ENCODE measurements at places on chromosomes 1 and 21. TPM values are rescaled to one million over a fixed set of nuclear protein-coding genes. Genes with fewer than 3 reads are reported as not detected.

ALPL gene
- not detected for total RNA-seq

DNA sequence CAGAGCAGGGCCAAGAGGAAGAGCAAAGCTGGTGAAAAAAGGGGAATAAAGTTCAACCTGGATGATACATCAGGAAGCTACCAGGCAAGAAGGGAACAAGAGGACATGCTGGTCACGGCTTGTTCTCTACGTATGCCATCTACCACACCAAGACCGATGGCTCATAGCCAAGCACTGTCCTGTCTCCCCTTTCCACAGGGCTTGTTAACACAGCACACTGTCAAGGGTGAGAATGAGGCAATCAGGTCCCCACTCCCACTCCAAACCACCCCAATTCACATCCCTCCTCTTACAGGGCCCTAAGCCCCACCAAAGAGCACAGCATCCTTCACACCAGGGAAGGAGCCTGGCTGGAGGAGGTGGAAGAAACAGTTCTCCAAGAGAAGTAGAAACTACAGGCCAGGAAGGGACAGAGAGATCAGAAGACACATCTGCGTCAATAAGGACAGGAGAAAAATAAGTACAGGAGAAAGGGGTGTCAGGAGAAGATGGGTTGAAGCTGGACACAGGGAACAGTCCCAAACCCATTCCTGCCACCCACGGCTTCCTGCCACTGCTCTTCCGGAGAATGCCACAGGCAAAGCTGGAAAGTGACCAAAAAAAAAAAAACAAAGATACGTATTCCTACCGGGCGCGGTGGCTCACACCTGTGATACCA lies 923 bp upstream of the SHC1 start:
- peaks cover 38% of the 10 kb centered on the region for H3K4me1 ChIP-seq
- H3K27ac ChIP-seq, result peak overlapping the region; percentile 60
- no peaks in the 10 kb centered on the region for H3K27me3 ChIP-seq
- DNase-seq, result no peak

DNA sequence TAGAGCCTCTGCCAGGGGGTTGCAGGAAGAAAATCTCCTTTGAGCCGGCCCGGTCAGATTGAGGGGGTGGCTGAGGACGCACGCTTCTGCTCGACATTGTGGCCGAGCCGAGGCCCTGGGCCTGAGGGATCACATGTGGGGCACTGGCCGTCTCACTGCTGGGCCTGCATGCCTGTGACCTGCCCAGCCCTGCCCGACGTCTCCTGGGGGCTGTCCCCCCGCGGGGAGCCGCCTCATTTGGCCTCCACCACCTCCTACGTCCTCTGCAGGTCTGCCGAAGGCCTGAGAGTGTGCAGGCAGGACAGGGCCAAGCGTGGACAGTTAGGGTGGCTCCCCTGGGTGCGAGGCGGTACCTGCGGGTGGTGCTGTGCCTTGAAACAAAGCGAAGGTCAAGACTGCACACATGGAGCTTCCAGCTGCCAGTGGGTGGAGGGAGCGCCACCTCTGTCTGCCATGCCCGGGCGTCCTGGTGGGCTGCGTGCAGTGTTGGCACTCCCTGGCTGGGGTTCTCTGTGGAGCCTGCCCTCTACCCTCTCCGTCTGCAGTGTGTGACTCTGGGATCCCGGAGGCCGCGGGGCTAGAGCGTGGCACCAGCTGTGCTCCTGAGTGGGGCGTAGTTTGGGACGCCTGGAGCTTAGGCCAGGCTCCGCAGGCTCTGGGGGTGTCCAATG lies 51.7 kb downstream of the PCNT start:
- no peaks in the 10 kb centered on the region for H3K27me3 ChIP-seq
- no peak overlapping the region for H3K27ac ChIP-seq
- no peak overlapping the region for H3K4me3 ChIP-seq
- peaks cover 5% of the 10 kb centered on the region for H3K36me3 ChIP-seq

GRCh38 chr1:55348356-55348755 lies 133.2 kb upstream of the USP24 start:
- DNase-seq, result no peak
- no peak overlapping the region for H3K27ac ChIP-seq
- H3K27me3 ChIP-seq, result no peaks in the 10 kb centered on the region

GRCh38 chr1:211532088-211532444 lies 40.1 kb upstream of the RD3 start:
- H3K27ac ChIP-seq, result no peak overlapping the region
- H3K27me3 ChIP-seq, result no peaks in the 10 kb centered on the region
- H3K4me3 ChIP-seq, result no peak overlapping the region
- H3K36me3 ChIP-seq, result no peaks in the 10 kb centered on the region
- DNase-seq, result no peak

DNA sequence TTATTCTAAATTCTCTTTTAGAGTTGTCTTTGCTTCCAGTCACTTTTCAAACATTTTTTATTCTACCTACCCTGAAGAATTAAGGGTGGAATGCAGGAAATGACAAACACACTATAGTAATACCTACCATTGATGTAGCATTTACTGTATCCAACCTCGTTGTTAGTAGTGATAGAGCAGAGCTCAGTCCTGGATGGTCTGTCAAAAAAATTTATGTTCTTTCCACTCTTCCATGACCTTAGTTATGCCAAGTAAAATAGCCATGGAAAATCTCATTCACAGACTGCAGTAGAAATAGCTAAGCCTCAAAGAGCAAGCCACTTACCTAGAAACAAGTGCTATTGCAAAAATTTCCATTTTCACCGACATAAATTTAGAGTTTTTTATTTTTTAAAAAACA lies 74.6 kb downstream of the CRB1 start:
- no peaks in the 10 kb centered on the region for H3K36me3 ChIP-seq
- DNase-seq, result no peak
- H3K27me3 ChIP-seq, result no peaks in the 10 kb centered on the region
- H3K4me1 ChIP-seq, result no peaks in the 10 kb centered on the region
- H3K27ac ChIP-seq, result no peak overlapping the region

GRCh38 chr21:20739421-20739820 lies 258.8 kb upstream of the NCAM2 start:
- no peak for DNase-seq
- no peaks in the 10 kb centered on the region for H3K36me3 ChIP-seq
- H3K4me3 ChIP-seq, result no peak overlapping the region
- no peaks in the 10 kb centered on the region for H3K27me3 ChIP-seq

CDC7 gene
- total RNA-seq, result 24.5 TPM

GRCh38 chr1:159088546-159089183 lies 12.1 kb upstream of the AIM2 start:
- no peaks in the 10 kb centered on the region for H3K4me1 ChIP-seq
- no peaks in the 10 kb centered on the region for H3K27me3 ChIP-seq
- DNase-seq, result no peak
- H3K27ac ChIP-seq, result no peak overlapping the region
- no peak overlapping the region for H3K4me3 ChIP-seq

DNA sequence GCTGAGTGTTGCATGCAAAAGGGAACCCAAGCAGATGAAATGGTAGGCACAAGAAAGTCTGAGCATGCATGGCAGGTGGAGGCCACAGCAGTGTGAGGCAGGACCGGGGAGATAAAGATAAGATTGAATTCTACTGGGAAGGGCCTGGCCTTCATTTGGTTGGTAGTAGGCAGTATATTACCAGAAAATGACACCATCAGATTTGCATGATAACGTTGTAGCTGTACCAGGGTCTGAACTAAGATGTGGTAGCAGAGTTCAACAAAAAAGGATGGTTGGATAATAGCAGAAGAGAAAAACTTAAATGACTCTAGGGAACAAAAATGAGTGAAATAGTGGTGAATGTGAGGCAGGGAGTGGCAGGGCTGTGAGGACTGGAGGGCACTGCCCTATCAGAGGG lies 75.6 kb upstream of the DNAJC6 start:
- DNase-seq, result no peak
- H3K4me1 ChIP-seq, result no peaks in the 10 kb centered on the region
- no peak overlapping the region for H3K27ac ChIP-seq
- H3K4me3 ChIP-seq, result no peak overlapping the region

DNA sequence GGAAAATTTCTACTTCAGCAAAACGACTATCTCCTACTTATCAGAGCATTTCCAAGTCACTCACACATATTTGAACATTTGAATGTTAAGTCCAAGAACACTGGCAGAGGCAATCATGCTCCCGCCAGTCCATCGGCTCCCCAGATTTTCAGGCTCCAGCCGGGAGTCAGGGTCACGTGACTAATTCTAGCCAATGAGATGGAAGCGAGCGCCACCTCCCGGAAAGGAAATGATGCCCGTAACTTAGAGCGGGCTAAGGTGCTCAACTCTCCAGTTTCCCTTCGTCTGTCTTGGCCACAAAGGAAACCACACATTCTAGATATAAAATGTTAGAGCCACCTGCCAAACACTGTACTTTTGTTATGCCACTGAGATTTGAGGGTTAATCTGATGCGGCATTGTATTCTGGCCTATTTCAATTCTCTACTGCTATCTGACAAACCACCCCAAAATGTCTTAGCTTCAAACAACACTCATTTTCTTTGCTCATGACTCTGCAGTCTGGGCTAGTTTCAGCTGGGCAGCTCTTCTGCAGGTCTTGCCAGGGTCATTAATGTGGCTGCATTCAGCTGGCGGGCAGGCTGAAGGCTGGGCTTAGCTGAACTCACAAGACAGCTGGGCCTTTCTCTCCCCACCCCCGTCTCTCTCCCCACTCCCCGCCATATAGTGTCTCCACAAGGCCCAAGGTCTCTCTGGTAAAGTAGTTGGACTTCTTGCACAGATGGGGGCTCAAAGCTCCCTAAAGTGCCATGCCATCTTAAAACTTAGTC lies 16.5 kb upstream of the LHX4 start:
- H3K4me3 ChIP-seq, result peak overlapping the region; percentile 2
- no peak for DNase-seq
- no peaks in the 10 kb centered on the region for H3K36me3 ChIP-seq
- H3K4me1 ChIP-seq, result no peaks in the 10 kb centered on the region
- H3K27ac ChIP-seq, result no peak overlapping the region
- H3K27me3 ChIP-seq, result no peaks in the 10 kb centered on the region

- no peak overlapping the region for H3K4me3 ChIP-seq
- H3K36me3 ChIP-seq, result no peaks in the 10 kb centered on the region
- no peak for DNase-seq
Measured at GRCh38 chr21:45882645-45883044, 98.9 kb upstream of the COL6A1 start.

DNA sequence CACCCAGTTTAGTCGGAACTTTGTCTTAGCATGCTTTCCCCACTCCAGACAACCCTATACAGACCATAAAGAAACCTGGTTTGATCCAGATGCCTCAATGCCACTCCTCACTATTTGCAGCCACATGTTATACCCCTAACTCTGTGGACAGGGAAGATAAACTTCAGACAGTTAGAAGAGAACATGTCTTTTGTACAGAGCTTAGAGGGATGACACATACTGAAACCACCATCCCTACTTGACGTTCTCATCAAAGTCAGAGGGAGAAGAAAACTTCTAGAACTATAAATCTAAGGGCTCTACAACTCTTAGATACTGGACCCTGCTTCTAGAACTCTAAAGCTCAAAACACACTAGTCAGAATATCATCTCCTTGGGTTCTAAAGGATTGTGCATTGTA lies 3.7 kb downstream of the SYT6 start:
- no peak overlapping the region for H3K27ac ChIP-seq

GRCh38 chr1:117708323-117709248 lies 102.7 kb downstream of the TENT5C start:
- DNase-seq, result no peak
- H3K4me1 ChIP-seq, result no peaks in the 10 kb centered on the region
- H3K4me3 ChIP-seq, result no peak overlapping the region
- H3K36me3 ChIP-seq, result no peaks in the 10 kb centered on the region

LMX1A gene
- not detected for total RNA-seq
